ENCODE measurements at places on chromosomes 1 and 21.

DNA sequence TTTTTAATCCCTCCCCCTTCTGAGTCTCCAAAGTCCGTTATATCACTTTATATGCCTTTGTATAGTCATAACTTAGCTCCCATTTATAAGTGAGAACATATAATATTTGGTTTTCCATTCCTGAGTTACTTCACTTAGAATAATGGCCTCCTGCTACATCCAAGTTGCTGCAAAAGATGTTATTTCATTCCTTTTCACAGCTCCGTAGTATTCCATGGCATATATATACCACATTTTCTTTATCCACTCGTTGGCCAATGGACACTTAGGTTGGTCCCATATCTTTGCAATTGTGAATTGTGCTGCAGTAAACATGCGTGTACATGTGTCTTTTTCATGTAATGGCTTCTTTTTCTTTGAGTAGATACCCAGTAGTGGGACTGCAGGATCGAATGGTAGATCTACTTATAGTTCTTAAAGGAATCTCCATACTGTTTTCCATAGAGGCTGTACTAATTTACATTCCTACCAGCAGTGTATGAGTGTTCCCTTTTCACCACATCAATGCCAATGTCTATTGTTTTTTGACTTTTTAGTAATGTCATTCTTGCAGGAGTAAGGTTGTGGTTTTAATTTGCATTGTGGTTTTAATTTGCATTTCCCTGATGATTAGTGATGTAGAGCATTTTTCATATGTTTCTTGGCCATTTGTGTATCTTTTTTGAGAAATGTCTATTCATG lies 12.3 kb downstream of the MAN1C1 start:
- no peak for DNase-seq

DNA sequence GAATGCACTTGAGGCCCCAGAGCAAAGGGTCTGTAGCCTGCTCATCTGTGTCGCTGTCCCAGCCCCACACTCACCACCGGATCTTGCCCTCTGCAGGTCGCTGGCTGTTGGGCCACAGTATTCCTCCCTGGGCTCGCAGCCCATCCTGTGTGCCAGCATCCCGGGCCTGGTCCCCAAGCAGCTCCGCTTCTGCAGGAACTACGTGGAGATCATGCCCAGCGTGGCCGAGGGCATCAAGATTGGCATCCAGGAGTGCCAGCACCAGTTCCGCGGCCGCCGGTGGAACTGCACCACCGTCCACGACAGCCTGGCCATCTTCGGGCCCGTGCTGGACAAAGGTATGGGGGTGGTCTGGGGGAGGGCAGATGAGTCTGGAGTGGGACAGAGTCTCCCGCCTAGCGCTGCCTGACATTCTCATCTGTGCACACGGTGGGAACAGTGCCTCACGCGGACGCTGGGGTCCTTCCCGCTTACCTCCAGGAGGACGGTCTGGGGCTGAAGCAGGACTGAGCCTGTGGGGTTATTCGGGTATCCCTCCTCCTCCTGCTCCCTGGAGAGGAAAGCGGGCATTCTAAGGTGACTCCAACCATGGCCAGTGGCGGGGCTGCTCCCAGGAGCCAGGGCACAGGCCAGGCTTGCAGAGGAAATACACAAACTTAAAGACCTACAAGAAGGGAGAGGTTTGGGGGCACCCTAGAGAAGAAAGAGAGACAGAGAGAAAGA lies 15.9 kb downstream of the WNT3A start:
- no peak for DNase-seq

DNA sequence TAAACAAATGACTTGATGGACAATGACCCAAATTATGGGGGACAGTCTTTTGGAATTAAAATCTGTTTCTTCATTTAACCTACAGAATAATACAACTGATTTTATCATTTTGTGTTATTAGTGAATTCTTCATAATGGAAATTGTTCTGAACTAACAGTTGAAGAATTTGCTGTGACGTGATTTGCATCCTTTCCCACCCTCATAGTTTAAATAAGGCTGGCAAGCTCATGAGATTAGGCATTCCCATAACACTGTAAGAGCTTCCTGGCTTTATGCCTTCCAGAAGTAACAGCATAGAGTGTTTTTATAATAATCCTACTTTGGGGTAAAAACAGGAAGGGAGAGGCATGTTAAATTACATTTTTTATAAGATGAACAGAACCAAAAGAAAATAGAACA lies 95.7 kb downstream of the ATP6V1G3 start:
- no peak for DNase-seq

DNA sequence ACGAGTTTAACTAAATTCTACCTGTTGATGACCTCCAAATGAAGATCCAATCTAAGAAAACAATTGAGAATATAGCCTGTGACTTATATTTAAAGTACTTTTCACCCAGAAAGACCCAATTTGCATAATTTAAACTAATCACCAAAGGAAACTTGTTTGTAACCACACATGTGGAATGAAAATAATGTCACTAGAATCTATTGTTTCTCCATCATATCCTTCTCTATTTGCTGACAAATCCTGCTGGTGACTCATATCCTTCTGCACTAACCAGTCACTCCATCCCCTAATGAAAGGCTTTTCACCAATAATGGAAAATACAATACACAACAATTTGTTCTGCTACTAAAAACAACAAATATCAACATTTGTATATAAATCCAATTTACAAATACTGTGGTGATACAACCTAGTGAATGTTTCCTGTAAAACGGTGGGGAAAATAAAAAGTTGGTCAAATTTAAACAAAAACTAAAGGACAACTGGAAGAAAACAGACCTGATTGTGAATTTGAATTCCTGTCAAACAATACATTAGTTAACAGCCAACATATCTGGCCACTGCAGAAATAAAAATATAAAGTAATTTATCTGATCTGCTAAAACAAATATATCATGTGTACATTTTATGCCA lies 6.5 kb downstream of the PTP4A2 start:
- no peak for DNase-seq

- no peak for DNase-seq
These were observed 13.0 kb downstream of the ATP1A1 start for GRCh38 chr1:116386042-116386441.

DNA sequence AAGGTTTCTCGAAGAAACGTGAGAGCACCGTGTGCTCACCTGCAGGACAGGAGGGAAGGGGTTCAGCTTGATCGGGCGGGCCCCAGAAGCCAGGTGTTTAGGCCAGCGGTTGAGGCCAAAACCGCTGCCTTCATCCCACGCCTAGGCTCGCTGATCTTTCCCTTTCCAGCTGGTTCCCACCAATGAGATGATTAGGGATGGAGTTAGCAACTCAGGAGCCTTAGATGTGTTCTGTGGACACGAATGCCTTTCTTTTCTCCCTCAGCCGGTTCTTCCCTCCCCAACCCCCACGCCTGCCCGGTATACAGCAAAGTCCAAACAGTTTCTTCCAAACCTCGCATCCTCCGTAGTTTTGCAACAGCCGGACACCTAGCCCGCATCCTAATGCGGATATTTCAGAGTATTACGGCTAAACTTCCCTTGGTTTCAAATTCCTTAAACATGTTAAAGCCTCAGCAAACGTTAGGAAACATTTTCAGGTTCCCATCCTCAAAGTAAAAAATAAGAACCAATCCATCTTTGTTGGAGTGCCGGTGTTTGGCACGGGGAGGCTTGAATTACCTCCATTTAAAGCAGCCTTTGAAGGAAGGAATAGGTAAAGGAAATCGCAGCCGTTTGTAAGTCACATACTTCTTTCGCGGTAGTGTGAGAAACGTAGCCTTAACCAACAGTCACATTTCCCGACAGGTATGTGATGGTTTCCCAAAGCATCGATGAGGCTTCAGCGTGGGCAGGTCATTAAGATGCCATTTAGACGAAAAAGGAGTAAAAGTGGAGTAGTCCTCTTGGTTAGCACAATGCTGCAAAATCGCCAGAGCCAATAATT lies 1.1 kb downstream of the LRRC8C start:
- no peak for DNase-seq
